Activated CD4-positive, alpha-beta T cell treated with anti-CD3 and anti-CD28 coated beads, Interleukin-2, amount 50 U/mL, for 16 hours (primary cell): ENCODE measurements at places on chromosomes 11 and 22.

- no peak for DNase-seq
Measured at GRCh38 chr11:11316651-11317230, 36.3 kb downstream of the CSNK2A3 start.

GRCh38 chr22:43109921-43110443 is 568 bp upstream of the BIK start:
- DNase-seq = no peak

DNA sequence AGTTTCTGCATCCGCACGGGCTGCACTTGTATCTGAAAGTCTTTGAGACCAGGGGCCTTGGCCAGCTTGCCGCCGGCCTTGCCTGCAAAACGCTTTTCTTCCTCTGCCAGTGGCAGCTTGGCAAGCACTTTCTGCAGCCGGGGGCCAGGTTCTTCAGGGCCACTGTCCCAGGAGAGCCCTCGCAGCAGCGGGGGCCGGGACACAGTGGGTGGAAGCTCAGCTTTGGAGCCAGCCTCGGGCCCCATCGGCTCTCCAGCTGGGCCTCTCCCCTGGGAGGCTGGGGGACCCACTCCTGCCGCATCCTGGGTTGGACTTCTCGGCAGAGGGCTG is 57.5 kb upstream of the LYVE1 start:
- no peak for DNase-seq

GRCh38 chr22:45997077-45997776 is 20.3 kb upstream of the WNT7B start:
- DNase-seq = no peak

- DNase-seq = no peak
Measured at GRCh38 chr11:13450832-13451397, 12.1 kb downstream of the BTBD10 start.

GRCh38 chr22:31893460-31893859 is 50.9 kb upstream of the YWHAH start:
- no peak for DNase-seq

- DNase-seq = no peak
Measured at GRCh38 chr11:91435694-91436395, 788.8 kb upstream of the FAT3 start.

DNA sequence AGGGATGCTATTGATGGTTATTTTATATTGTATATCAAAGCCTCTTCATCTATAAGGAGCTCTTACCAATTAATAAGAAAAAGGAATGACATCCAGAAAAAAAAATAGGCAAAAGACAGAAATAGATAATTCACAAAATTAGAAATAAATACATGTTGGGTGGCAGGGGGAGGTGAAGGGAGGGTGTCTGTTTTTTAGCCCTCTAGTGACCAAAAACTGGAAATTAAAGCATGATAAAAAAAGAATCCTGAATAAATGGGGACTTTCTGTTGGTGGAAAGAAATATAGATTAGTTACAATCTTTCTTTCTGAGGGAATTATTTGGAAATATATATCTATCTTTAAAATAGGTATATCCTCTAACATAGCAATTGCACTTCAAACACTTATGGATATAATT is 42.0 kb upstream of the TTC36 start:
- DNase-seq = no peak

GRCh38 chr11:1762537-1763302 is 1.0 kb downstream of the CTSD start:
- no peak for DNase-seq

DNA sequence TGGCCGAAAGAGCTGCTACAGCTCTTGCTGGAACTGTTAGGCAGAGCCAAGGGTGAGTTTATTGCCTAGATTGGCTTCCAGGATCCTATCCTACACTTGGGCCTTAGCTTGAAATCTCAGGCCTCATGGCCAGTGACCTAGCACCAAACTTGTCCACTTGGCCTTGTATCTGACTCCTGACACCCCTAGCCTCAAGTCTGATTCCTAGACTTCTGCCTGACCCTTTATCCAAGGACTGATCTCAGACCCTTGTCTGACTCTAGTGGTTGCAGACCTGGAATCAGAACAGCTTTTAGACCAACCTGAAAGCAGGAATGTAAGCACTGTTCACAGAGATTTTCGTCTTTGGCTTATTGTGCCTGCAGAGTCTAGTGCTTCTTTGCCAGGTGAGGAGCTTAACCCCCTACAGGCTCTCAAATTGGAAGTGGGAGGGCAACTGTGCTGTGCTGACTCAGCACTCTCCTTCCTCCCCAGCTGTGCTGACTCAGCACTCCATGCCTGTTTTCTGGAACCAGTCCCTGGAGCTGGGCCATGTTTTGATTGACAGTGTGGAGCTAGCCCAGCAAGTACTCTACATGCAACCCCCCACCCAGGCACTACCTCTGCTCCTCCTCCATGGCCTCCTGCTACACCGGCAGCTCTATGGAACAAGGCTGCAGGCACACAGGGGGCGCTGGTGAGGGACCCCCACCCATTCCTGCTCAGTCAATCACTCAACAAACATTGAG is 35.1 kb downstream of the RRP8 start:
- no peak for DNase-seq

- no peak for DNase-seq
Measured at GRCh38 chr11:131923309-131923708, 552.9 kb downstream of the NTM start.

GRCh38 chr11:116466801-116467200 is 306.0 kb downstream of the BUD13 start:
- DNase-seq = no peak
